ENCODE measurements at places on chromosomes 13 and 19.

DNA sequence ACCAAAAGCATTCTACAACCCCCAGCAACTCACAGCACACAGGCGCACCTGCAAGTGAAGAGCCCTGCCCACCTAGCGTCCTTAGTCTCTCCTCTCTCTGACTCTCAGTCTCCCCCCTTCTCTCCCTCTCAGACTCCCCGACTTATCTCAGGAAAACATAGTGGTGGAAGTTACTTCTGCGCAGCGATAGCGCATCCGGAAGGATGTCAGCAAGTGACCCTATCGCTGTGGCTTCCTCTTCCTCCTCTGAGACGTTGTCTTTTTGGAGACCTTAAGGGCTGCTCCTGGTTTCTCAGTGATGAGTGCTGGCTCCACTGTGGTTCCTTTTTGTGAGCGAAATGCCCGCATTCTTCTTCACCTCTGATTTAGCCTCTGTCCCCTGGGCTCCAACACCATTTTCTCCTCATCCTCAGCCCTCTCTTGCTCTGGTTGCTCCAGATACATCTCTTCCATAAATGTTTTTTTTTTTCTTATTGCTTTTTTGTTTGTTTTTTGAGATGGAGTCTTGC lies 1.4 kb upstream of the YIF1B start:
- no peak for DNase-seq

DNA sequence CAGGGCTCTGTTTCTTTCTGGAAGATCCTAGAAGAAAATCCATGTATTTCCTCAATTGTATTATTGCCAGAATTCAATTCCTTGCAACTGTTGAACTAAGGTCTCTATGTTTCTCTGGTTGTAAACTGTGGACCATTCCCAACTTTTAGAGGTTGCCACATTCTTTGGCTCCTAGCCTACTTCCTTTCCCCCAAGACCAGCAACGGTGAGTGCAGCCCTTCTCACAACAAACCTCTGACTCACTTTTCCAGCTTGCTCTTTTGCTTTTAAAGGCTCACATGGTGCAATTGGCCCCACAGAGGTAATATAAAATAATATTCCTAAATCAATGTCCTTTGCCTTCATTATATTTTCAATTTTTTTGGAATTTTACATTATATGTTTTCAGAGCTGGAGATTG lies 371.3 kb downstream of the SLITRK5 start:
- DNase-seq = no peak

DNA sequence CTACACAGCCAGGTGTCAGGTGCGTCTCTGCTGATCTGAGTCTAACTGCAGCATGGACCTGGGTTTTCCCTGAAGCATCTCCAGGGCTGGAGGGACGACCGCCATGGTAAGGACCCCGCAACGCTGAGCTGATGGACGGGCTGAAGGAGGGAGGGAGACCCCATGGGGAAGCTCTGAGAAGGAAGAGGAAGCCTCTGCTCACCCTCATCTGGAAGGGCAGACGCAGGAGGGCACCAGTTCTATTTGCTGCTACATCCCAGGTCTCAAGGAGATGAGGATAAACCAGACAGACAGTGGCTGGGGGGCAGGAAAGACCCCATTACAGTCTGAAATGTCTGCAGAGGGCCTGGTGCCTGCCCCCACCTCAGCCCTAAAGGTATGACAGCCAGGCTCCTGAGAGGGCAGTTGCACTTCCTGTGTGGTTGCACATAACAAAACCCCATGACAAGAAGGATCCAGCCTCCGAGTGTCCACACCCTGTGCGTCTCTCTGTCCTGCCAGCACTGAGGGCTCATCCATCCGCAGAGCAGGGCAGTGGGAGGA lies at the start of gene LILRA2:
Gene LILRA2, plus strand, starts transcription at position 461 of the 543 bp plus-strand sequence. CDS start 89 bp downstream, outside the sequence.
- DNase-seq = no peak

GRCh38 chr19:47049307-47049700 lies 880 bp upstream of the TMEM160 start:
- no peak for DNase-seq

GRCh38 chr13:70324519-70324918 lies 216.3 kb upstream of the KLHL1 start:
- DNase-seq = no peak

- no peak for DNase-seq
Observed at GRCh38 chr19:19010551-19010950, 22.8 kb downstream of the SUGP2 start.

DNA sequence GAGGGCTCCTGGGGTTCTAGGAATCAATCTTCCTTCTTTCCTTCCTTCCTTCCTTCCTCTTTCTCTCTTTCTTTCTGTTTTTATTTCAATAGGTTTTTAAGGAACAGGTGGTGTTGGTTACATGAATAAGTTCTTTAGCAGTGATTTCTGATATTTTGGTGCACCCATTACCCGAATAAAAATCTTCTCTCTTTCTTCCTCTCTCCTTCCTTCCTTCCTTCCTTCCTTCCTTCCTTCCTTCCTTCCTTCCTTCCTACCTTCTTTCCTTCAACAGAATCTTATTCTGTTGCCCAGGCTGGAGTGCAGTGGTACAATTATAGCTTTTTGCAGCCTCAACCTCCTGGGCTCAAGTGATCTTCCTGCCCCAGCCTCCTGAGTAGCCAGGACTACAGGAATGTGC lies 16.0 kb upstream of the URI1 start:
- no peak for DNase-seq

DNA sequence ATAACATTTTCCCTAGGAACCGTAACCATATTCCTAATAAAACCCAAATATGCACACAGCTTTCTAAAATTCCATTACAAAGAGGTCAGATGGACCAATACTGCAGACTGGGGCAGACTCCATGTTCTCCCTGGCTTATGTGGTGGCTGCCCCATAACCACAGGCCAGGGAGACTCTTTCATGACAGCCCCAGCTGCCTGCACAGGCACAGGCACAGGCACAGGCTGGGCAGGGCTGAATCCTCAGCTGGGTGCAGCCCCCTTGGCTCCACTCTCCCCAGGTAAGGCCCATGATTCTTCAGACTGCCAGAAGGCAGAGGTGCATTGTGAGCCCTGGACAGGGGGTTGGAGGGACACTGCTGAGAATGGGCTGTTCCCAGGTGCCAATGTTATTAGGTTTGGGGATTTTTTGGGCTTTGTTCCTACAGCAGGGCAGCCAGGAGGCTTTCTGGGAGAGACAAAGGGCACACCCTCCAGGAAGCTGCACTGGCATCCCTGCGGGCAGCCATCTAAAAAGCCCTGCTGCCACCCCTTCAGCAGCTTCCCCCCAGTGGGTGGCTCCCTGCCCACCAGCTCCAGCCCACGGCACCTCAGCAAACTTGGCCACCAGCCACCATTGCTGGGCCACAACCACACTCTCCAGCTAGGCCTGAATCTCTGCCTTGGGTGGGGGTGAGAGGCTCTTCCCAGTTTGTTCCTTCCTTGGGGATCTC lies 20.0 kb downstream of the DOCK9 start:
- no peak for DNase-seq

DNA sequence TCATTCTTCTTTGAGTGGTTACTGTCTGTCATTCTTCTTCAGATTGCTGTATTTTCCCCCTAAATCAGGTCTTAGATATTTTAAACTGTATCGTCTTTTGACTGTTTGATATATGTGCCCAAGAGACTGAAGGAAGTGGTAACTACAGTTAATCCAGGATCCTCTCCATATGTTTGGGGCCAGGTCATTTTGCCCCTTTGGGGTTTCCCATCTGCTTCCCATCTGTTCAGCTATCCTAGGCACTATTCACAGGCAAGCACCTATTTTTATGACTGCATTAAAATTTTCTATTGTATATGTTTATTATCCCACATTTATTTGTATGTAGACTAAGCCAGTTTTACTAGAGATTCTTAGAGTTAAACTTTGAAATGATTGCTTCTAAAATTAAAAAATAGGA lies 244.2 kb downstream of the PCCA start:
- DNase-seq = no peak

DNA sequence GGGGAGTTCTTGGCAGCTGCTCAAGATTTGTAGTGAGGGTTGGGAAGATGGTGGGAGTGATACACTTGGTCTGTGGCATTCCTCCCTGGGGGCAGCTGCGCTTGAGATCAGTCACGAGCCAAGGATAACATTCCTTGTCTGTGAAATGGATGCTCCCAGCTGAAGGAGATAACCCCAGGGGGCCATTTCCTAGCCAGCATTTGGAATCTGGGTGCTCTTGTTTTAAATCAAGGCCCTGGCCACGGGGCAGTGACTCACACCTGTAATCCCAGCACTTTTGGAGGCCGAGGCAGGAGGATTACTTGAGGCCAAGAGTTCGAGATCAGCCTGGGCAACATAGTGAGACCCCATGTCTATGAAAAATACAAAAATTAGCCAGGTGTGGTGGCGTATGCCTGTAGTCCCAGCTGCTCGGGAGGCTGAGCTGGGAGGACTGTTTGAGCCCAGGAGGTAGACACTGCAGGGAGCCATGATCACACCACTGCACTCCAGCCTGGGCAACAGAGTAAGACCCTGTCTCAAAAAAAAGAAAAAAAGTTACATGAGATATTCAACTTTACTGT lies 4.6 kb downstream of the PKN1 start:
- no peak for DNase-seq

GRCh38 chr19:29255912-29256311 lies 43.0 kb upstream of the UQCRFS1 start:
- no peak for DNase-seq

DNA sequence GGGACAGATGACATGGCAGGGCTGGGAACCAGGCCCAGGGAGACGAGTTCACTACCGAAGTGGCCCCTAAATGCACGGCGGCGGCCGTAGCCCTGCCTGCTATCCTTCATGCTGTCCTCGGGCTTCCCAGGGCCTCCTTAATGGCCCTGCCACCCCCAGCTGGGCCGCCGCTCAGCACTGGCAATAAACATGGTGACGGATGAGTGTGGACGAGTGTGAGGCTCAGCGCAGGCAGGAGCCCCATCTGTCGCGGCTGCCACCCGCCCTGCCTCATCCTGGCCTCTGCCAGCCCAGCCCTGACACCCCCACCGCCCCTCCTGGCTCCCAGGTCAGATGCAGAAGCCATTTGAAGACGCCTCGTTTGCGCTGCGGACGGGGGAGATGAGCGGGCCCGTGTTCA lies 13.6 kb downstream of the PIN1 start:
- DNase-seq = no peak

- DNase-seq = no peak
Observed at GRCh38 chr13:33051632-33052031, 35.4 kb downstream of the KL start.

GRCh38 chr13:73782450-73783449 lies 351.5 kb downstream of the KLF12 start:
- DNase-seq = no peak

DNA sequence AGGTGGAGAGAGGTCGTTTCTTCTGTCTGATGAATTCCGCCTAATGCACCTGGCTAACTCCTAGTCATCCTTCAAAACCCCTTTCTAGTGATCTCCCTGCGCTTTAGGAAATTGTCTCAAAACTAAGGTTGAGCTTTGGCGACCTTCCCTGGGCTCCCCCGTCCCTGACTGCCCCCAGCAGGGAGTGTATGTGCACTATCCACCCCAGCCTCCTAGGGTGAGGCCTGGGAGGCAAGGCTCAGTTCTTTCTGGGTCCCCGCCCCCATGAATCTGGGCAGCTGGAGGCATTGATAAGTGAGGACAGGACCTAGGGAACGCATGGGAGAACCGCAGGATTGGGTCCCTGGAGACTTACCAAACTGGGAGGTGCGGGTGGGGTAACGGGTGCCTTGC lies 378 bp downstream of the TLE6 start:
- DNase-seq = no peak

GRCh38 chr19:45187421-45188100 lies 9.0 kb downstream of the BLOC1S3 start:
- no peak for DNase-seq

GRCh38 chr13:83340170-83340569 lies 542.1 kb downstream of the SLITRK1 start:
- DNase-seq = no peak

DNA sequence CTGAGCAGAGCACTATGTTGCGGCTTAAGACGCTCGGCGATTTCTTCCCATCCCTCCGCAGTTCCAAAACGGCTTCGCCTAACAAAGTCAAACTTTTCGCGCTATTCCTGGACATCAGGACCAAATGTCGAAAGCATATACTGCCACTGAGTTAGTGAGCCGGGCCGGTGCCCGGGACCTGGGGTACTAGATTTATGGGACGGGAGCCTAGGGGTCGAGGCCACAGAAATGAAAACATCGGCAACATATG lies 699 bp downstream of the RCBTB2 start:
- DNase-seq = no peak

- DNase-seq = no peak
Observed at GRCh38 chr13:38624822-38625221, 62.1 kb upstream of the FREM2 start.

DNA sequence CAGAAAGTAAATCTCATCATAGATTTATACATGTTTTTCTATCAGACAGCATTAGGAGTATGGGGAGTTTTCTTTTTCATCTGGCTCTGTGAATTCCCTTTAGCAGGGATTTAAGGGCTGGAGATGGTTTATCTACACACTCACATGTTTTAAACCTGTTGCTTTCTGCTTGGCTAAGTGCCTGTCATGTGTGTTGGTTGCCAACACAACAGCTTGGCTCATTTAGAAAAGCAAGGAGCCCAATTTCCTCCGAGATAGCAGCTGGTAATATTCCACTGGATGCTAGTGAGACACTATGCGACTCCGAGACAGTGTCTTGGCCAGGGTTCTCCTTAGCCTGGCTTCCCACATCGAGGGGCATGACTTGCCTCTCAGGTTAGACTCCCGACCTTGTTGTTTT lies 83.3 kb downstream of the KLF5 start:
- DNase-seq = no peak

DNA sequence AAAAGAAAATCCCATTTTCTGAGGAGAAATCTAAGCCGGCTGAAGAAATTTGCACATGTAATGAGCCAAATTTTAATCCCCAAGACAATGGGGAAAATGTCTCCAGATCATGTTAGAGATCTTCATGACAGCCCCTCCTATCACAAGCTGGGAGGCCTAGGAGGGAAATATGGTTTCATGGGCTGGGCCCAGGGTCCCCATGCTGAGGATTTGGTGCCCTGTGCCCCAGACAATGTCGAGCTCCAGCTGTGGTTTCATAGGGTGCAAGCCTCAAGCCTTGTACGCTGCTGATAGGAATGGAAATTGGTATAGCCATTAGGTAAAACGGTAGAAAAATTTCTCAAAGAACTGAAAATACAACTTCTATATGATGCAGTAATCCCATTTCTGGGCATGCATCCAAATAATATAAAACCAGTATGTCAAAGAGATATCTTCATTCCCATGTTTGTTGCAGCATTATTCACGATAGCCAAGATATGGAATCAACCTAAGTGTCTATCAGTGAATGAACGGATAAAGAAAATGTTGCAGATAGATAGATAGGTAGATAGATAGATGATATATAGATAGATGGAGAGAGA lies 19.3 kb upstream of the FREM2 start:
- DNase-seq = no peak

DNA sequence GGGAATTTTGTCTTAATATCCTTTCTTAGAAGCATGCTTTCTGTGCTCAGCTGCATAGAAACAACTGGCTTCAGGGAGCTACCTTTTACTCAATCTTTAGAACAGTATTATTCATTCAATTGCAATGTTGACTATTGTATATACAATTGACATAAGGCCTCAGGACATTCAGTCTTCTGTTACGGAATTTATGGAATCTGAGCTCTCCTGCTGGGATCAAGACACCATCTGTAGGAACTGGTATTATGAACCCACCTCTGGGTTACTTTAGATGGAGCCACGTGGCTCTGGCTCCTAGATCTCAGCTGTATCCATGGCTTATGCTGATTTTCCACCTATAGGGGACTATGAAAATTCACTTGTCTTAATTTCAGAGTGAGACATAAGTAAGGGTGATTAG lies 716.2 kb upstream of the GPC6 start:
- DNase-seq = no peak

GRCh38 chr13:30454991-30455390 lies 10.7 kb downstream of the HMGB1 start:
- DNase-seq = no peak
